ENCODE measurements at places on chromosomes 16 and 17.

- DNase-seq: no peak
Observed at GRCh38 chr16:29107299-29107698, 122.4 kb downstream of the LAT start.

- DNase-seq: no peak
Observed at GRCh38 chr17:75828076-75828400, 16.2 kb downstream of the UNC13D start.

- no peak for DNase-seq
Observed at GRCh38 chr16:75919664-75920063, 193.4 kb upstream of the CPHXL start.

GRCh38 chr17:55652825-55653224 is 69.8 kb downstream of the TMEM100 start:
- DNase-seq: no peak

DNA sequence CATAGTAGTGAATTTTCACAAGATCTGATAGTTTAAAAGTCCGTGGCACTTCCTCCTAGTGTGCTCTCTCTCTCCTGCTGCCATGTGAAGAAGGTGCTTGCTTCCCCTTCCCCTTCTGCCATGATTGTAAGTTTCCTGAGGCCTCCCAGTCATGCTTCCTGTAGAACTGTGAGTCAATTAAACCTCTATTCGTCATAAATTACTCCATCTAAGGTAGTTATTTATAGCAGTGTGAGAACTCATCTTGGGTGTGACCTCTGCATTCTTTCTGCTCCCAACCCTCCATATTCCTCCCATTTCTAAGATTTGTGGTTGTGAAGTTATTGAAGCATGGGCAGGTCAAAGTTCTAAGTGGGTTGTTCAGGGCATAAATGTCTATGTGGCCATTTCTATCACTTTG is 62.1 kb upstream of the ADAMTS18 start:
- DNase-seq: no peak

DNA sequence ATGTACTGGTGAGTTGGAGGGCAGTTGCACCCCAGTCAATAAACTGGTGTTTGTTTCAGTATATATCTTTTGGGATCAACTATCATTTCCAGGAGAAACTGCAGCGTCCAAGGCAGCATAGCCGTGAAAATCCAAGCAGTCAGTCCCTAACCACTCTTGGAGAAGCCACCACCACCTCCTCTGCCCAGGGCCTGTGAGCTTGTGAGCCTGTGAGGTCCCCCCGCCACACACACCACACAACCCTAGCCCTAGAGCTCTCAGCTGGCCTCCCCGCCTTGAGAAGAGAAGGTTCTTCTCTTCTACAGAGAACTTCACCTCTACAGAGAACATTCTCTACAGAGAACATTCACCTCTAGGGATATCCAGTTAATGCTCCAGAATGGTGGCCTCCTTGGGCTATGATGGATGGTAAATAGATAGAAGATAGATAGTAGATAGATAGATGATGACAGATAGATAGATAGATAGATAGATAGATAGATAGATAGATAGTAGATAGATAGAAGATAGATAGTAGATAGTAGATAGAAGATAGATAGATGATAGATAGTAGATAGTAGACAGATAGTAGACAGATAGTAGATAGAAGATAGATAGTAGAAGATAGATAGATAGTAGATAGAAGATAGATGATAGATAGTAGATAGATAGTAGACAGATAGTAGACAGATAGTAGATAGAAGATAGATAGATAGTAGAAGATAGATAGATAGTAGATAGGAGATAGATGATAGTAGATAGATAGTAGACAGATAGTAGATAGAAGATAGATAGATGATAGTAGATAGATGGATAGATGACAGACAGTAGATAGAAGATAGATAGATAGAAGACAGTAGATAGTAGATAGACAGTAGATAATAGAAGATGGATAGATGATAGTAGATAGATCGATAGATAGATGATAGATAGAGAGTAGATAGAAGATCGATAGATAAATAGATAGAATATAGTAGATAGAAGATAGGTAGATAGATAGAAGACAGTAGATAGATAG is 13.7 kb downstream of the ALOX15B start:
- DNase-seq: no peak

DNA sequence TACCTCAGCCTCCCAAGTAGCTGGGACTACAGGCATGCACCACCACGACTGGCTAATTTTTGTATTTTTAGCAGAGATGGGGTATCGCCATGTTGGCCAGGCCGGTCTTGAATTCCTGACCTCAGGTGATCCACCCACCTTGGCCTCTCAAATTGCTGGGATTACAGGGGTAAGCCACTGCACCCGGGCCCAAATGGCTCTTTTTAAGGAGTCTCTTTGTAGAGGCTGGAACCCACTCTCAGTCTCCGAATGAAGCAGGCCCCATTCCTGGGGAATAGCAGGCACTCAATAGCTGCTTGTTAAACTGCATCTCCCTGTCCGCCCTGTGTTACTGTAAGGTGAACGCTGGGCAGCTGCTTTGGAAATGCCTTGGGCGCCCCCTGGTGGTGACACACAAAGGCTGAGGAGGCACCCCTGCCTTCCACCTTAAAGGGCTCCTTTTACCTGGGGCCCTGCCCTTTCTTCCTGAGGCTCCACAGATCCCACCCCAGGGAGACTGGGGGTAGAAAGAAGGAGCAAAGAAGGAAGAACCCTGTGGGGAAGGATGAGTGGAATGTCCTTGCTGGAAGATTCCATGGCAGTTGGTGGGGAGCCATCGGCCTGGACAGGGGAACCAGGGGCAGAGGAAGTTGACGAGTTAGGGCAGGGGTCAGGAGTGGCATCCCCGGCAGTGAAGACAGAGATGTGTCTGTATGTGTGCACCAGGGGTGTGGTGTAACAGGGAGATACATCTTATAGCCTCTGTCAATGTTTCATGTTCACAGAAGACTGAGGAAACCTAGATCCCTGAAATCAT is 6.1 kb upstream of the SP2 start:
- DNase-seq: peak; percentile 83

- DNase-seq: no peak
Observed at GRCh38 chr17:57869617-57870282, 19.9 kb upstream of the MRPS23 start.

GRCh38 chr17:245611-246010 is 64.2 kb upstream of the DOC2B start:
- no peak for DNase-seq

- DNase-seq: no peak
Observed at GRCh38 chr16:58057784-58058183, 32.2 kb downstream of the MMP15 start.

GRCh38 chr16:81649561-81650184 is 129.4 kb upstream of the PLCG2 start:
- DNase-seq: no peak

- no peak for DNase-seq
Observed at GRCh38 chr16:75317101-75317522, 65.7 kb upstream of the BCAR1 start.

GRCh38 chr17:200586-200985 is 19.1 kb upstream of the DOC2B start:
- DNase-seq: no peak

GRCh38 chr16:1258225-1258600 is 2.3 kb downstream of the TPSD1 start:
- no peak for DNase-seq

GRCh38 chr17:19470530-19471261 is 59.7 kb downstream of the RNF112 start:
- DNase-seq: no peak

DNA sequence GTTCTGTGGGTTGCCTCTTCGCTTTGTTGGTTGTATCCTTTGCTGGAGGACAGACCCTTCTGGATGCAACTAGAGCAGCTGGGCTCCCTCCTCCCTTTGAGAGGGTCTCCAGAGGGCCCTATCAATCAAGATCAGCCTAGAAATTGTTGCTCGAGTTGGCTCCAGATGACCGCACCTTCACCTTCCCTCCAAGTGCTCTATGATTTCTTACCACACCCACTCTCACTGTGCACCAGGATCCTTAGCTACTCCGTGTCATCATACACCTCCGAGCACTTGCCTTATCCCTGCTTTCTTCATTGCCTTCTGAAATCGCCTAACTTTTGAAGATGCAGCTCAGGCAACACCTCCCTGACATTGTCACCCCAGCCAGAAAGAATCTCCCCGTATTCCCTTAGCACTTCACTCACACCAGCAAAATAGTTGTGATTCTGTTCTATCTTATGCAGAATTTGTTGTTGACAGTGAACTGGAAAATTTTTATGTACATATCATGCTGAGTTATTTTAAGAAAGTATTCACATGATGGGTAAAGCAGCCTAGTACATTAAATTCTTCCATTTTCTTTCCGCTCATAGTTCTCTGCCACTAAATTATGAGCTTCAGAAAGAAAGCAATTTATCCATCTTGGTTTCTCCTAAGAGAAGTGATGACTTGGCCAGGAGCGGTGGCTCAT is 52.9 kb downstream of the ABAT start:
- no peak for DNase-seq

GRCh38 chr17:74499992-74500391 is 31.3 kb downstream of the CD300LB start:
- no peak for DNase-seq

DNA sequence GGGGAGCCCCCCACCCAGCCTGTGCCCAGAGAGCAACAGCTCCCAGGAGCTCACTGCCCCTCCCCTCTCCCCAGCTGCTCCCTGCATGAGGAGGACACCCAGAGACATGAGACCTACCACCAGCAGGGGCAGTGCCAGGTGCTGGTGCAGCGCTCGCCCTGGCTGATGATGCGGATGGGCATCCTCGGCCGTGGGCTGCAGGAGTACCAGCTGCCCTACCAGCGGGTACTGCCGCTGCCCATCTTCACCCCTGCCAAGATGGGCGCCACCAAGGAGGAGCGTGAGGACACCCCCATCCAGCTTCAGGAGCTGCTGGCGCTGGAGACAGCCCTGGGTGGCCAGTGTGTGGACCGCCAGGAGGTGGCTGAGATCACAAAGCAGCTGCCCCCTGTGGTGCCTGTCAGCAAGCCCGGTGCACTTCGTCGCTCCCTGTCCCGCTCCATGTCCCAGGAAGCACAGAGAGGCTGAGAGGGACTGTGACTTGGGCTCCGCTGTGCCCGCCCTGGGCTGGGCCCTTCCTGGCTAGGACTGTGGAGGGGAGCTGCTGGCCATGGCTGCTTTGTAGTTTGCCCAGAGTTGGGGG is 584 bp downstream of the TCAP start:
- DNase-seq: no peak

- DNase-seq: no peak
Observed at GRCh38 chr17:62941358-62941991, 24.6 kb upstream of the TANC2 start.

- DNase-seq: no peak
Observed at GRCh38 chr16:84611041-84611440, 6.8 kb downstream of the COTL1 start.

- no peak for DNase-seq
Observed at GRCh38 chr17:836151-836550, 54.0 kb downstream of the MRM3 start.

DNA sequence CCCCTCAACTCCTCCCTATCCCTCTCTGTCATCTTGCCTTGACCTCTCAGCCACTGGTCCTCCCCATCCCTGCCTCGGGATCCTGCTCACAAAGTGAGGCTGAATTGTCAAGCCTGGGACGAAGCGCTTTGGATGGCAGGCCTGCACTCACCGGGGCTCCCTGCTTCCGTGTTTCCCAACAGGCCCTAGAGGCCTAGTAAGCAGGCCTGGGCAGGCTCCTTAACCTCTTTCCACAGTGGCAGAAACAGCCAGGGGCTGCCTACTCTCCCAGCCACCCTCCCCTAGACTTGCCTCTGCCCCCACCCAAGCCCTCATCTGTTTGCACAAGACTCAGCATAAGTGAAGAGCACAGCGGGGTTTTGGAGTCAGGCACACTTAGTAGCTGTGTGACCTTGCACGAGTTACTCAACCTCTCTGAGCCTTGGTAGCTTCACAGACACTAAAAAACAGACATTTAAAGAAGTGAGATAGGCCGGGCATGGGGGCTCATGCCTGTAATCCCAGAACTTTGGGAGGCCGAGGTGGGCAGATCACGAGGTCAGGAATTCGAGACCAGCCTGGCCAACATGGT is 5.0 kb upstream of the FADS6 start:
- no peak for DNase-seq

- no peak for DNase-seq
Observed at GRCh38 chr16:84986102-84986501, 25.2 kb downstream of the ZDHHC7 start.

DNA sequence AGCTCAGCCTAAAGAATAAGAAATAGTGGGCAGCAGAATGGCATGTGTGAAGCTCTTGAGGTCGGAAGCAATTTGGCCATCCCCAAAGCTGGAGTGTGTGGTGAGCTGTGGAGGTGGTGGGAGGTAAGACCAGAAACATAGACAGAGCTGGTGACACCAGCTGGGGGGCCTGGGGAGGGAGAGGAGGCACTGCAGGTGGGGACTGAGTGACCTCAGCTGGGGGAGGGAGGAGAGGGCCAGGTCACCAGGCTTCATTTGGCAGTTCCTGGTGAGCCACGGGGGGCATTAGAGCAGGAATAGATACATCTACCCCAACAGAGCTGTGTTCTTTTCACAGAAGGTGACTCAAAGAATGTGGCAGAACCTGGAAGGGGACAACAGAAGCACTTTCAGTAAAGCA is 31.9 kb downstream of the WFDC1 start:
- DNase-seq: no peak

- DNase-seq: no peak
Observed at GRCh38 chr17:41103896-41104295, 1.3 kb upstream of the KRTAP4-9 start.

- DNase-seq: peak; percentile 70
Observed at GRCh38 chr17:48597778-48598631, 4.4 kb upstream of the HOXB5 start.

GRCh38 chr17:50923611-50924010 is 57.5 kb upstream of the TOB1 start:
- DNase-seq: no peak

DNA sequence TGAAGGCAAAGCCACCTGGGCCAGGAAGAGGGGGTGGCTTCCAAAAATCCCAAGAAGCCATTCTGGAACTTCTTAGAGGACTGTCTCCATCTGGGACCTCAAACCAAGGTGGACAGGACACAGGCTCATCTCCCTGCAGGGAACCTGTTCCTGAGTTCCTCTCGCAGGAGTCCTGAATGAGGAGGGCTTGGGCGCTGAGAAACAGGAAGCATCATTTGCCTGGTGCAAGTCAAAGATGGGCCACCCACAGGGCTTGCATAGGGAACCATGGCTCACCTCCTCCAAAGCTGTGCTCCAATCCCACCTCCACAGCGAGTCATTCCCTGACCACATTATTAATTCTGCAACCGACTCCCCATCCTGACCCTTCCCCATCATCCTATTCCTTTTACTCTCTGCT is 55.0 kb upstream of the RPL38 start:
- no peak for DNase-seq

GRCh38 chr16:23974223-23974622 is 138.4 kb downstream of the PRKCB start:
- DNase-seq: peak; percentile 15

- DNase-seq: no peak
Observed at GRCh38 chr17:11909348-11909747, 87.9 kb downstream of the ZNF18 start.

Measured in HEK293T (cell line).